Activated gamma-delta T cell treated with Interleukin-2 at 50 U/mL for 16 hours (primary cell): ENCODE measurements at places on chromosomes 7 and 10.

- no peak for DNase-seq
Observed at GRCh38 chr7:111678986-111679385, 116.7 kb upstream of the IMMP2L start.

GRCh38 chr10:124096494-124096893 is 3.1 kb upstream of the CHST15 start:
- DNase-seq: no peak

DNA sequence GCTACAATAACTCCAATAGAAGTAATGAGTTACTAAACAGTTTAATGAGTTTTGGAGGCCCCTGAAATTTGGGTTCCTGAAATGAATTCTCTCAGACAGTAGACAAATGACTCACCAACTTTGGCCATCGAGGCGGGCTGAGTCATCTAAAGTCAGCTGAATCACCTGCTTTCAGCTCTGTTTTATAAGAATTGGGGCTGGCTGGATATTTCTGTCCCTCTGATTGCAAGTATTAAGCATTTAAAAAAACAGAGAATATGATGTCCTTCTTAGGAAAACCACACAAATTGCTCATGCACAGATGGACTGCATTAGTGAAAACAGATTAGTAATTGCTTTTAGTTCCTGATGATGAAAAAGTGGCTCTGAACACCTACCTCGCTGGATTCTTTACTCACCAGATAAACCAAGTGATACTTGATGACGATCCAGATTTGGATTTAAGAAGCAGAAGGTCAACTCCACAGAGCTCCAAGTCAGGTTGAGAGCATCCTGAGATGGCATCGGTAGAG is 59.1 kb downstream of the ZNF365 start:
- DNase-seq: peak; percentile 7

- no peak for DNase-seq
Observed at GRCh38 chr7:68038621-68039314, 1042.1 kb downstream of the TYW1 start.

GRCh38 chr10:45454262-45454661 is 80.2 kb downstream of the ALOX5 start:
- no peak for DNase-seq

DNA sequence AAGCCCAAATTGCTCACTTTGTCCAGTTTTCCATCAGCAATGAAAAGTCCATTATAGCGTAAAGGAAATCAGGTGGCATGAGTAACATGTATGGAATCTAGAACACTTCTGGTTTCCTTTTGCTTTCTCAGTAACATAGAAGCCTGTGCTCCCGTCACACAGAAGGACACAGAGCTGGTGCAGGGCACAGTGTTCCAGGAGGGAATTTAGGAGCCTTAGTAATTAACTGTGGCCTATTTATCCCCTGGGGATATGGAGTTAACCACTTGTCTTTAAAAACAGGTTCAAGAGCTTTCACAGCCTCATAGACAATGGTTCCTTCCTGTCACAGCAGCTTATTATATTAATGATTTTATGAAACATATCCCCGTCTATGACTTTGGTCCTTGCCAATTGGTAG is 189.9 kb downstream of the NEBL start:
- DNase-seq: no peak

- DNase-seq: no peak
Observed at GRCh38 chr7:96870185-96870584, 135.2 kb upstream of the DLX6 start.

- no peak for DNase-seq
Observed at GRCh38 chr10:103276896-103277712, at the start of gene INA. TSS of gene INA (plus strand) at chr10:103277138. CDS start at chr10:103277212, 74 bp downstream.

- DNase-seq: no peak
Observed at GRCh38 chr7:18610331-18610948, 114.9 kb downstream of the HDAC9 start.

- no peak for DNase-seq
Observed at GRCh38 chr7:128422037-128422436, 12.3 kb upstream of the IMPDH1 start.

GRCh38 chr10:114386452-114386851 is 17.9 kb downstream of the AFAP1L2 start:
- DNase-seq: no peak

- DNase-seq: no peak
Observed at GRCh38 chr10:97056003-97056630, 129.6 kb downstream of the SLIT1 start.

- DNase-seq: no peak
Observed at GRCh38 chr10:69253171-69253570, 25.1 kb upstream of the HK1 start.

- DNase-seq: no peak
Observed at GRCh38 chr10:11861811-11862428, 38.8 kb downstream of the PROSER2 start.

DNA sequence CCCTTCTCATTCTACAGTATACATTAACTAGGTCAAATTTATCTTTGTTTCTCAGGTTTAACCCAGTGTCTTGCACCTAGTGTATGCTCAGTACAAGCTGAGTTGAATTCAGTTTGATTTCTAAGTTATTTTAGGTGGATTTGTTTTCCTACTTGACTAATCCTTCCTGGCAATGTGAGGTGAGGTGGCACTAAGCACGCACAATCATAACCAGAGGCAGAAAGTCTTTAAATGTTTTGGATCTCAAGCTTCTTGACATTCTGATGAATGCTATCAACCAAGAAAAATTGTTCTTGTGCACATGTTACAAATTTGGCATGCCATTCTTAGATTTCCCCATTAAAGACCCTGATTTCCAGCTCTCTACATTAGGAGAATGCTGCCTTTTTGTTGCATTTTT is 3.2 kb downstream of the BZW2 start:
- DNase-seq: no peak

GRCh38 chr10:103067956-103068355 is 125.1 kb downstream of the NT5C2 start:
- DNase-seq: no peak

- DNase-seq: no peak
Observed at GRCh38 chr10:123295644-123296043, 141.4 kb downstream of the BUB3 start.

DNA sequence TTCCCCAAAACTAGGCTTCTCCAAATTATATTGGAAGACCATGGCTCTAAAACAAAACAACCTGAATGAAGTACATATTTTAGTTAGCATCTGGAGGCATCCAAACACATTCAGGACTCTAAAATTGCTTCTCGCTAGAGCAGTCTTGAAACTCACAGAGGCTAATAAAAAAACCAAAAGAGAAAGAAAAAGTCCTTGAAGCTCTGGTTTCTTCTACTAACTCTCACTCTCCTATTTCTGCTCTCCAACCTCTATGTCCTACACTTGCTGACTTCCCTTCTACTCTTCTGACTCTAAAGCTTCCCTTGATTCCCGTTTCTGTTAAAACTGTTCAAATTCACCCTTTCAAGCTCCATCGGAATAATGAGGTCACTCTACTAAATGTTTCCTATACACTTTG is 370.7 kb upstream of the HPS1 start:
- no peak for DNase-seq

- DNase-seq: no peak
Observed at GRCh38 chr7:55030314-55030713, 11.5 kb downstream of the EGFR start.

- DNase-seq: no peak
Observed at GRCh38 chr7:49791088-49791741, 17.8 kb downstream of the VWC2 start.

DNA sequence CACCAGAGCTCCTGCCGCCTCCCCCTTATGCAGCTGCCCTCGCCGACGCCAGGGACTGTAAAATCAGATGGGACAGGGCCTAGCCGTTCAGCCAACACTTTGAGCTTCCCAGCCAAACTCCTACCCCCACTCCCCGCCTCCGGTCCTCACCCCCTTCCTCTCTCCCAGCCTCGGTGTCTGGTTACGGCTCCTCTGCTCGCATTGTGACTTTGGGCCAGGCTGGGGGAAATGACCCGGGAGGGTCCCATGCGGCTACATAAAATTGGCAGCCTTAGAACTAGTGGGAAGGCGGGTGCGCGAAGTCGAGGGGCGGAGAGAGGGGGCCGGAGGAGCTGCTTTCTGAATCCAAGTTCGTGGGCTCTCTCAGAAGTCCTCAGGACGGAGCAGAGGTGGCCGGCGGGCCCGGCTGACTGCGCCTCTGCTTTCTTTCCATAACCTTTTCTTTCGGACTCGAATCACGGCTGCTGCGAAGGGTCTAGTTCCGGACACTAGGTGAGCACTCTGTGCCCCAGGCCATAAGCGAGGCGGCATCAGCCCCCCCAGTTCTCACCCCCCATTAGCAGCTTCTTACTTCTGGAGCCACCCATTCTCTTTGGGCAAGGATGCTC is at the start of gene KAZALD1:
KAZALD1 (plus strand) TSS at position 366 of the 608 bp plus-strand sequence. CDS start 604 bp downstream, outside the sequence.
- no peak for DNase-seq

- DNase-seq: peak; percentile 11
Observed at GRCh38 chr10:129877773-129878371, 86.2 kb downstream of the EBF3 start.

- no peak for DNase-seq
Observed at GRCh38 chr10:70055550-70055949, 2.9 kb downstream of the MACROH2A2 start.

DNA sequence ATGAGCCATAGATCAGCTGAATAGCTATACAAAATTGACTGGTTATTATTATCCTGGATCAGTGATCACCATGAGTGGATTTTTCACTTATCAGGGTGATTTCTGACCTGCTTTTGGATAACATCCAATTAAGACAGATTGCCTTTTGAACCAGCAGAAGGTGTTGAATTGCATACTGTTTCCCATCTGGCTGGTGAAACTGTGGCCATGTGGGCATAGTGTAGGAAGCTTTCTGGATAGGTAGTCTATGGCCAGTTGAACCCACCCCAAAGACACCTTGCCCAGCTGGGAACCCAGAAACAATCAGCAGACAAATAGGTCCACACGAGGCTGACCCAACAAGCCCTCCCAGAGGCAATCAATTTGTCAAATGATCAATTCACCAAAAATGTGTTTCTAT is 29.3 kb downstream of the DNAJC12 start:
- no peak for DNase-seq
